ENCODE measurements at places on chromosomes 2 and 18.

DNA sequence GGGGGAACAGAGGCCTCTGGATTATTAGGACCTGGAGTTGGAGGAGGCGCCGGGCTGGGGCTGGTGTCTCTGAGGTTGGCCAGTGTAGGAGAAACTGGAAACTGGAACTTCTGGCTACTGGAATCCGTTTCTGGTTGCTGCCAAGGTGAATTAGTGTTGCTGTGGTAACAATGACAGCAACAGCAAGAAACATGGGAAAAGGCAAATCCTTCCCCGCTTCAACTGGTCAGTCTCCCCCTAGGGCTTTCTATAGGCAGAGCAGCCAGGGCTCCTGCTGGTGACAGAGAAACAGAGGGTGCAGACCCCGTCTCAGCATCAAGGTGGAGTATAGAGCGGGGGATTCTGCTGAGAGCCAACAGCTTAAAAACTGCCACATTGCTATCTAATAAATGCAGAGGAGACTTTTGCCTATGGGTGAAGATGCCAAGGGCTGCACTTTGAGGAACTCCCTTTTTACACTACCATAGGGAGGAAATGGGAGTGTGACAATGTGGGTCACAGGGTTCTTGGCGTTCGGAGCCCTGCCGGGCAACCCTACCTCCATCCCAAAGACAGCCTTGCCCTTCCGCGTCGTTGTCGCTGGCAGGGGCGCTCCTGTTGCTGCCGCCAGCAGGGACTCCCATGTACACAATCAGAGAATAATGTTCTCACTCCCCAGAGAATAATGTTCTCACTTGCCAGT lies 81.4 kb upstream of the CABLES1 start:
- no peak for DNase-seq

GRCh38 chr2:188527141-188527540 lies 235.5 kb downstream of the GULP1 start:
- DNase-seq: no peak

- no peak for DNase-seq
Measured at GRCh38 chr2:1973636-1974035, 229.3 kb upstream of the PXDN start.

DNA sequence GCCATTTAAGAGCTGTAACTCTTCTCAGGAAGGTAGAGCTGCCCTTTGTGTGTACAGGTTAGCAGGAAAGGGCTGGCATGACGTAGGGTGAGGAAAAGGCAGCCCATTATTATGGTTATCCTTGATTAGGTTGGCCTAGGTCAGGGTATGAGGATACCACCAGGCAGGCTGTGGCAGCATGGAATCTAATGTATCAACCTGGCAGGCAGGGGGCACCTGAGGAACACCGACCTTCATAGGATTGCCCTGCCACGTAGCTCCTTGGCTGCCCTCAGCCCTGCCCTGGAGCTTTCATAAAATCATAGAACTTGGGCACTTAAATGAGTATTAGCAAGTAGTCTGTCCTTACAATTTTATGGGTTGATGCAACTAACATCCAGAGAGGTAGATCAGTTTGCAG lies 261.6 kb downstream of the LTBP1 start:
- no peak for DNase-seq

- DNase-seq: no peak
Measured at GRCh38 chr2:19209575-19210341, 148.7 kb downstream of the OSR1 start.

GRCh38 chr18:61842146-61842545 lies 50.7 kb downstream of the RNF152 start:
- no peak for DNase-seq

DNA sequence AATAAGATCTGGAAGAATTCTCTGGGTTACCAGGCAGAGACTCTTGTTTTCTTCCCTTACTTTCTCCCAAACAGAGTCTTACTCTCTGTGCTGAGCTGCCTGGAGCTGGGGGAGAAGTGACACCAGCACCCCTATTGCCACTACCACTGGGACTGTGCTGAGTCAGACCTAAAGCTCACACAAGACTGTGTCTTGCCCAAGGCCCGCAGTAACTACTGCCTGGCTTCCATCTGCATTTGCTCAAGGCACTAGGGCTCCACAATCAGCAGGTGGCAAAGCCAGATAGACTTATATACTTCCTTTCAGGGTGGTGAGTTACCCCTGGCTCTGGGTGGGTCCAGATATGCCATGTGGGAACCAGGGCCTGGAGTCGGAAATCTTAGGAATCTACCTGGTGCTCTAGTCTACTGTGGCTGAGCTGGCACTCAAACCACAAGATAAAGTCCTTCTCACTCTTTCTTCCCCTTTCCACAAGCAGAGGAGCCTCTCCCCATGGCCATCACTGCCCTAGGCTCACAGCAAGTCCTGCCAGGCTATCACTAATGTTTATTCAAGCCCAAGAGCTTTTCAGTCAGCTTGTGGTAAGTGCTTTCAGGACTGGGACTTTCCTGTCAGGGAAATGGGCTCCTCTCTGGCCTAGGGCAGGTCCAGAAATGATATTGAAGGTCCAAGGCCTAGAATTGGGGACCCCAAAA lies 27.6 kb upstream of the SERPINB2 start:
- no peak for DNase-seq

DNA sequence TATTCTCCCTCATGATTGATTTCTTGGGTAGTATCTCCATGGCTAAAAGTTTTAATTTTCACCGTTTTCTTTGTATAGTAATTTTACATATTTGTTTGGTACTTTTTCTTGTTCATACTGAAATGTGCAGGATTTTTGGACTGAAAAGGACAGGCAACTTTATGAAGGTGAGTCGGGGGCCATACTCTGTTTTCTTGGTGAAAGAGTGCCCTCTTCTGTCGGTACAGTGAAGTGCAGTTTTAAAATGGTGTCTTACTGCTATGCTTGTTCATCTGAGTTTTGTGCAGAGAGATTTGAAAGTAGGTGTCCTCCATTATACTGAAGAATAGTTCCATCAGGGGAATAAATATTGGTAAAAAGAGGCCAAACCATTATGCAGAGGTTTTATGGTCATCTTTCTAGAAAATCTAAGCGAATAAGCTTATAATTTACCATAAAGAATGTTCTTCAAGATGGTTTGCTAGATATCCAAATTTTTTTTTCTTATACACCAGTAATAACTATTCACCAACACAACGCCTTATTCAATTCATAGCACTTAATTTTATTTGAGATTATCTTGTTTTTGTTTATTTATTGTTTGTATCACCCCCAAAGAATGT lies 8.7 kb upstream of the SERPINB13 start:
- DNase-seq: peak; percentile 50

- DNase-seq: no peak
Measured at GRCh38 chr18:44497311-44497710, 183.4 kb upstream of the SETBP1 start.

DNA sequence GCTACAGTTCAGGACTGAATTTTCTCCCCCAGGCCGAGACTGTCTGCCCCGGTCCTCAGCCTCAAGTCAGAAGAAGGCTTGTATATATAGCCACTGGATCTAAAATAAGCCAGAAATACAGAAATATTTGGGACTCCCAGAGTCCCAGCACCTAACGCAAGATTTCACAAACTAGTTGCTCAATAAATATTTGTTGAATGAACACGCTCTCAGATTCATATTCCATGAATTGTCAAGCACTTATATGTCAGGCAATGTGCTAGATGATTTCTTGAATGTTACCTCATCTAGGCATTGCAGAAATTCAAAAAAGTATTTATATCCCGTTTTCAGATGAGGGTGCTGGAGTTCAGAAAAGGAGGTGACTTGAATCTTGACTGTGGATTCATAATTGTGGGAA lies 163.7 kb upstream of the KLHL29 start:
- DNase-seq: no peak

DNA sequence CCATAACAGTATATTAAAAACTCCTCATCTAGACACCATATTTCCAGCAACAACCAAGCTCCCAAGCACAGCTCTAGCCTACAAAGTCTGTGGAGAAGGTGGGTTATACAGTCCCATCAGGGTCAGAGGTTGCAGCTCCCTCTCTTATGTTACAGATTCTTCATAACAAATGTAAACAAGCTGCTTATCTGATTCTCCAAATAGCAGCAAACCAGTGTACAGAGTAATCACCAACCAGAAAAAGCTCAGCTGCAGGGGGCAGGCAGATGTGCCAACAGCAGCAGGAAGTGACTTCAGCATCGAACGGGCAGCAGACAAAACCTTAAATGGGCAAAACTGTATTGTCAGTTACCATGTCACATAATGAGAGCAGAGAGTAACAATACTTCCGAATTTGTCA lies 52.9 kb upstream of the NABP1 start:
- DNase-seq: peak; percentile 17

DNA sequence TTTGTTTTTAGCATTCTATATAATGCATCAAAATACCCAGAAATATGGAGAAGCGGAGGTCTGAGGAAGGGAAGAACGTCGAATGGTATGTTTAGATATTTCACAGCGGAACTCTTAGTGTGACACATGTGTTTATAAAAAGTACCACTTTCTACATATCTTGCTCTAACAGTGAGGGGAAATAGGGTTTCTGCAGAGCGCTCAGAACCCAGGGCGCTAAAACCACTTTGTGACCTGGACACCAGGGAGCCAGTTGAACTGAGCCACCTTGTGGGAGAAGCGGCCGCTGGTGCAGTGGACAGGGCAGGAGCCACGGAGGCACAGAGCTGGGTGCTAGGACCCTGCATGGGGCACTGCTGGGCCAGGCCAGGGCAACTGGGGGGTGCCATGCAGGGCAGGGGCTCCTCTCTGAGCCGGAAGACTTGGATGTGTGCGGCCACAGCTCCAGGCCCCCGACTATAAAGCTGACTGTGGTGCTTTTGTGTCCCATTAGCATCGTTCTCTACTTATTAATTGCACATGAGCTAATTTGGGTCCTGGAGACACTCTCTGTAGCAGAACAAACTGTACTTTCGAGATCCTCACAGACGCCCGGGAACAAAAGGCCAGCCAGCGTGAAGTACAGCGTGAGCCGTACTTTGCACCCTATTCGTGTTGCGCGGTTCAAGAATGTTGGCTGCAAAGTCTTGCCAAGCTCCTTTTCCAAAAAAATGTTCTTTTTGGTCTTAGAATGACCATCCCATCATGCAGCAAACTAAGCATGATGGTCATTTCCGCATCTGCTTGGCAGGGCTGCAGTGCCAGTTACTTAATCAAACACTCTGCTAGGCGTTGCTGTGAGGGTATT lies 151.9 kb upstream of the ALKAL2 start:
- no peak for DNase-seq

DNA sequence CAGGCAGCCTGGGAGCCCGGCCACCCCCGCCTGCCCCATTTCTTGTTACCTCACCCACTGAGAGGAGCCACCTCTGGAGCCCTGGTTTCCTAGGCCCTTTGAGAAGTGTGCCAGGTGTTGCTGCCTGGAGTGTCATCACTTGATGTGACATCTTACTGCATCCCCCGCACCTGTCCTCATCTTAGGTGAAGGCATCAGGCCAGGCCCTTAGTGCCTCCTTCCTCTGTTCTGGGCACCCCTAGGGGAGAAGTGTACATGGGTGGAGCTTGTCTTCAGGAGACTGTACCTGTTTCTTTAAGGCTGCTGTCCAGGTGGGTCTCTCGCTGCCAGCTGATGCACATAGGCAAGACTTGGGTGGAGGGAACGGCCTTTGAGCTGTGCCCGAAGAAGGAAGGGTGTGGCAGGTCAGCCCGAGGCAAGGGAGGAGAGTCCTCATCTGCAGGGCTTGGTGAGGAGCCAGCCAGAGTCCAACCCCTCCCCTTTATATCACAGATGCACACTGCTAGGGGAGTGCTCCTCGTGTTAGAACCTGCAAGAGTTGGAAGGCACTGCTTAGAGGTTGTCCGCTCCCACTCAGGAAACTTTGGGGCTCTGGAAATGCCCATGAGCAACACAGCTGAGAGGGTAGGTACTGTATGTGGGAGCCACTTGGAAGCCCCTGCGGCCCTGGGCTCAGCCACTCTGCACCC lies 45.9 kb downstream of the NCK2 start:
- DNase-seq: peak; percentile 67

DNA sequence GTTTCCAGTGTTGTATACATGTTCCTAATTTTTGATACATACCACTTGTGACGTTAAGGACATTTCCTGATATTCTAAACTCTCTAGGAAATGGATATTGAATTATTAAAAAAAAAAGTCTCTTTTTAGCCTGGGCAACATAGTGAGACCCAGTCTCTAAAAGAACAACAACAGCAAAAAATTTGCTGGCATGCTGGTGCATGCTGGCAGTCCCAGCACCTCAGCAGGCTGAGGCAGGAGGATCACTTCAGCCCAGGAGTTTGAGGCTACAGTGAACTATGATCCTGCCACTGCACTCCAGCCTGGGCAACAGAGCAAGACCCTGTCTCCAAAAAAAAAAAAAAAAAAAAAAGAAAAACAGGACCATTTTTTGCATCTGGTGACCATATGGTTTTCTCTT lies 10.5 kb upstream of the PPP4R3B start:
- DNase-seq: no peak

GRCh38 chr2:182852801-182853200 lies 13.6 kb downstream of the FRZB start:
- no peak for DNase-seq

GRCh38 chr2:234722176-234722575 lies 225.3 kb upstream of the ARL4C start:
- no peak for DNase-seq

DNA sequence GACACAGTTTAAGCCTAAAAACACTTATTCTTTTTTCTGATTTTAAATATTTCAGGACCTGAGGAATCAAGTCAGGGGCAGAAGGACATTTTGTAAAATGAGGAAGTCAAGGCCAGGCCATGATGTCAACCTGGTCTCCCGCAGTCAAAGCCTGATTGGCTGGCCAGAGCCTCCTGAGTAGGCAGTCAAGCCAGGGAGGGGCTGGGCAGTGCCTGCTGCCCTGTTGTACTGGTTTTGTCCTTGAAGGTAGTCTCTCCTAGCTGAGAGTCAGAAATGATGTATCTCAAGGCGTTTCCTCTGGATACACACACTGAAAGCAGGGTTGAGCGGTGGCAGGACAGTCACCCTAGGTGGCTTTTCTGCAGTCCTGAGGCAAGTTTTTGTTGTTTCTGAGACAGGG lies 19.8 kb downstream of the CCT7 start:
- DNase-seq: peak; percentile 20

GRCh38 chr2:23157812-23158211 lies 227.2 kb upstream of the KLHL29 start:
- DNase-seq: no peak

- peak; percentile 41 for DNase-seq
Measured at GRCh38 chr2:198144660-198145059, 340.3 kb downstream of the PLCL1 start.

GRCh38 chr2:196117214-196117705 lies 48.6 kb upstream of the DNAH7 start:
- DNase-seq: no peak

DNA sequence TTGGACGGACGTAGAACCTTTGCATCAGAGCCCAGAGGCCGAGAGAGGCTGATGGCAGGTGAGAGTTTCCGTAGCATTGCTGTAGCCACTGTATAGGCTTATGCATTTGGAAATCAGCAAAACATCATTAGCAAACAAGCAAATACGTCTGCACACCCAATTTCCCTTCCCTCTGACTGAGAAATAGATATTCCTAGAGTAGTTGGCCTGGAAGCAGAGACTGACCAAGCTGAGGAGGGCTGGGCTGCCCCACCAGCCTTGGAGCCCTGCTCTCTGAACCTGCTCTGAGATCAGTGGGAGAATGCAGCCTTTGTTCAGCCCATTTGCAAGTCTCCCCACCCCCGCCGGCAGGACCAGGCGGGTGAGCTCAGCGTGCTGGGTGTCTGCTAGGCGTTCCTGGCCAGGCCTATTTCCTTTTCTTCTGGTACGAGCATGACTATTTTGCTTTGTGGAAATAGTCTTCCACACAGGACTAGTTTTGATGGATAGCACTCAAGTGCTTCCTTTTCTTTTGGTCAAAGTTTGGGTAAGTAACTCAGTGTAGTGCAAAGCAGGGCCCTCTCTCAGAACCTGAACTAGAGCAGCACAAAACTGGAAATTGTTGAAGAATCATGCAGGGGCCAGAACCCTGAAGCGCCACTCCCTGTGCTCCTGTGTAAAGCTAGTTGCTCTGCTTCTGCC lies 21.9 kb upstream of the RNF149 start:
- DNase-seq: no peak

GRCh38 chr18:9721893-9722550 lies 13.9 kb downstream of the RAB31 start:
- DNase-seq: no peak
